ENCODE measurements at places on chromosomes 2 and 18. TPM values are rescaled to one million over a fixed set of nuclear protein-coding genes. Genes with fewer than 3 reads are reported as not detected.

The SFTPB gene
- total RNA-seq: not detected

The DNER gene
- total RNA-seq: 1.3 TPM

The BIN1 gene
- total RNA-seq: 34.3 TPM

GRCh38 chr2:149180226-149180875 lies 141.9 kb downstream of the LYPD6B start:
- DNase-seq: no peak

DNA sequence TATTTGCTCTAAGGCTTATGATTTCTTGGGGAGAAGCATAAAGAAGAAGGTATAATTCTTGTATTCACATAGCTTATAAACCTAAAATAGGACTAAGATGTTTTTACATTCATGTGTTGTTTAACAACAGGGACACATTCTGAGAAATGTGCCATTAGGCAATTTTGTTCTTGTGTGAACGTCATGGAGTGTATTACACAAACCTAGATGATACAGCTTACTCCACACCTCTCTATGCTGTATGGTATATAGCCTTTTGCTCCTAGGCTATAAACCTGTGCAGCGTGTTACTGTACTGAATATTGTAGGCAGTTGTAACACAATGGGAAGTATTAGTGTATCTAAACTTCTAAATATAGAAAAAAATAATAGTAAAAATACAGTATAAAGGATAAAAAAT lies 92.1 kb downstream of the PHLPP1 start:
- DNase-seq: no peak

The IL36A gene
- not detected for total RNA-seq

DNA sequence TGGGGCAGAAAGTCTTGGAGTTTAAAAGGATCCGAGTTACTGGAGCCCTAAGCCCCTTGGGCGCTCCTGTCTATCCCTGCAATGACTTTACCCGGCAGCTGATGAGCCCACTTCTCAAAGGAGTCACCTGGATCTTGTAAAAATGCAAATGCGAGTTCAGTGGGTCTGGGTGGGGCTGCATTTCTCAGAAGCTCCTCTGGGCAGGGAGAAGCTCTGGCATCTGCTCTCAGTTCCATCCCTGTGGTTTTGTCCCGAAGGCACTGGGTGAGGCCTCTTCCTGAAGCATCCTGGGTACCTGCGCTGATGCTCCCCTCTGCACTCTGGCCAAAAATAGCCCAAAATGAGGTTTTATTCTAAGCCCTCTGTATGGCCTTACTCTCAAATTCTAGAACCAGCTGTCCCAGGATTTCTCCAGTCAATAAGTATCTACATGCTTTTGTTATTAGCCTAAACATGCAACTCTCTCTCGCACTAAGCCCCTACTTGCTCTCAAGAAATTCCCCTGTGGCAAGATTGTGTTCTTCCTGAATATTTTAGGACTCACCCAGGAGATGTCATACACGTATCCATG lies 167.8 kb upstream of the APCDD1 start:
- no peak for DNase-seq

GRCh38 chr2:62505750-62506420 lies at the start of gene TMEM17:
Gene TMEM17 (minus strand): TSS chr2:62506195. CDS start chr2:62506129, 66 bp downstream.
- DNase-seq: peak; percentile 88

DNA sequence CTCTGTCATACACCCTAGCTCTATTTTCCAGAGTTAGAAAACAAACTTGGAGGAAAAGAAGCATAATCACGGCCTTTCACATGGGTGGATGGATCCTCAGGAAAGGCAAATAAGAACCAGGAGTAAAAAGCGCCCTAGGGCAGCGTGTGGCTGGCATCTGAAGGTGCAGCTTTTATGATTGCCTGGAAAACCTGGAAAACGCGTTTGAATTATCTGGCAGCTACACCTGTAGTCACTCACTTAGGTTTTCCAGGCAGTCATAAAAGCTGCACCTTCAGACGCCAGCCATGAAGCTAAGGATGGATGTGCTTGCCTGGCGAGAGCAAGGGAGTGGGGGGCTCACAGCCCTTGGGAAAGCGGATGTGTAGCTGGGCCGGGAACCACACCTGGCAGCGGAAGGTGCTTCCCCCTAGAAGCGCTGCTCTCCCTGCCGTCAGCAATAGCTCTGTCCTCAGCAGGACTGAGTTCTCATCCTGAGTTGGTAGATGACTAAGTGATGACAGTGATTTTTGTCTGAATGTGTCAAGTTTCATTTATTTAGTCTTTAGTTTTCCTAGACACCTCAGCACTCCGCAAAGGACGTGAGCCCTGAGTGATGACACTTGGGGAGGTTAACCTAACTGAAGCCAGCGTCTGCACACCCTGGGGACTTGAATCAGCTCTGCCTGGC lies 82.0 kb downstream of the DCDC2C start:
- no peak for DNase-seq

The NPC1 gene
- total RNA-seq: 36.5 TPM

DNA sequence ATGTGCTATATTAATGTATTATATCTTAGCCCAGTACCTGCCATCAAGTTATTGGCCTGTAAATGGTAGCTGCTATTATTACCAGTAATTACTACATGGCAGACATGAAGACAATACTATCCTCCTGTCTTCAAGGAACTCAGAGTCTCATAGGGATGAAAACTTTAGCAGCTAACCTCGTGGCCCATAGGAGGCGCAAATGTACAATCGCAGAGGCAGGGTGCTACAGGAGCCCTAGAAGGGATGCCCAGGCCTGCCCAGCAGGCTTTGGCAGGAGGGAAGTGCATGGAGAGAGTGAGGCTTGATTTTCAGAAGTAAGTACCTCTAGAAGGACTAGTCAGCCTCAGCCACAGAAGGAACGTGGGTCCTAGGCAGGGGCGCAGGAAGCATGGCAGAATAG lies 44.7 kb upstream of the KIDINS220 start:
- peak; percentile 34 for DNase-seq

The PIKFYVE gene
- 17.6 TPM for total RNA-seq

The PECR gene
- total RNA-seq: 20.2 TPM

The SH3BP4 gene
- 41.8 TPM for total RNA-seq

- no peak for DNase-seq
Measured at GRCh38 chr18:74806700-74807416, 209.2 kb downstream of the ZNF407 start.

DNA sequence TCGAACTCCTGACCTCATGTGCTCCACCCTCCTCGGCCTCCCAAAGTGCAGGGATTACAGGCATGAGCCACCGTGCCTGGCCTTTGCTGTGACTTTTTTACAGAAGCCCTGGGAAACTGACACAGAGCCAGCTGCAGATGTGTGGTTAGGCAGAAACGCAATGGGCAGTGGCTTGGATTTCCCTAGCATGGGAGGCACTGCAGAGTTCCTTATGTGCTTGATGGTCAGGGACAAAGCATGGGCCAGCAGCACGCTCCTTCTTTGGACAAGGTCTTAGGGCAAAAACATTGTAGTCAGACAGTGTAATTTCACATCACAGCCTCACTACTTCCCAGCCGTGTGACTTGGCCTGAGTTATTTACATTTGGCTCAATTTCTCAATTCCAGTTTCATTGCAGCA lies 153.9 kb downstream of the RNF144A start:
- no peak for DNase-seq

DNA sequence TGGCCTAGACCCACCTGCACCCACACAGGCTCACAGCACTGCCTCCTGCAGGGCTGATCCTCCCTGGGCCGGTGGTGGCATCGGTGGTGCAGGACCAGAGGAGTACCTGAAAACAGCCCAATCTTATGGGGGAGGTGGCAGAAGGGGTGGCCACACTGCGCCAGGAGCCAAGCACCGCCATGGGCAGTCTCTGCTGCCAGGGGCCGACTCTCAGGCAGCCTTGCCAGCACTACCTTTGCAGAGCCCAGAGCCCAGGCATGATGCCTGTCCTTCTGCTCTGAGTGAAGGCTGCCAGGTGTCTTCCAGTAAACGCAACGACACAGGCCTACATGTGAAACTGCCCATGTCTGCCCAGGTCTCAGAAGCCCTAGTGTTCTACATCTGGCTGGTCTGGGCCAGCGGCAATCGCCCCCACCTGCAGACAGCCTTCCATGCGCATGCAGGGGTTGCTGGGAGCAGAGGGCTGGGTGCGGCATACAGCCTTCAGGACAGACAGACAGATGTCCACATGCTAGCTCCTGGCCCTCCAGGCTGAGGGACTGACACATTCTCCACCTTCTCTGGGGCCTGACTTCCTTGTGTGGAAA lies 6.8 kb downstream of the HS6ST1 start:
- DNase-seq: peak; percentile 20

- no peak for DNase-seq
Measured at GRCh38 chr2:180715044-180715443, 265.4 kb upstream of the UBE2E3 start.

The GMPPA gene
- 44.8 TPM for total RNA-seq

DNA sequence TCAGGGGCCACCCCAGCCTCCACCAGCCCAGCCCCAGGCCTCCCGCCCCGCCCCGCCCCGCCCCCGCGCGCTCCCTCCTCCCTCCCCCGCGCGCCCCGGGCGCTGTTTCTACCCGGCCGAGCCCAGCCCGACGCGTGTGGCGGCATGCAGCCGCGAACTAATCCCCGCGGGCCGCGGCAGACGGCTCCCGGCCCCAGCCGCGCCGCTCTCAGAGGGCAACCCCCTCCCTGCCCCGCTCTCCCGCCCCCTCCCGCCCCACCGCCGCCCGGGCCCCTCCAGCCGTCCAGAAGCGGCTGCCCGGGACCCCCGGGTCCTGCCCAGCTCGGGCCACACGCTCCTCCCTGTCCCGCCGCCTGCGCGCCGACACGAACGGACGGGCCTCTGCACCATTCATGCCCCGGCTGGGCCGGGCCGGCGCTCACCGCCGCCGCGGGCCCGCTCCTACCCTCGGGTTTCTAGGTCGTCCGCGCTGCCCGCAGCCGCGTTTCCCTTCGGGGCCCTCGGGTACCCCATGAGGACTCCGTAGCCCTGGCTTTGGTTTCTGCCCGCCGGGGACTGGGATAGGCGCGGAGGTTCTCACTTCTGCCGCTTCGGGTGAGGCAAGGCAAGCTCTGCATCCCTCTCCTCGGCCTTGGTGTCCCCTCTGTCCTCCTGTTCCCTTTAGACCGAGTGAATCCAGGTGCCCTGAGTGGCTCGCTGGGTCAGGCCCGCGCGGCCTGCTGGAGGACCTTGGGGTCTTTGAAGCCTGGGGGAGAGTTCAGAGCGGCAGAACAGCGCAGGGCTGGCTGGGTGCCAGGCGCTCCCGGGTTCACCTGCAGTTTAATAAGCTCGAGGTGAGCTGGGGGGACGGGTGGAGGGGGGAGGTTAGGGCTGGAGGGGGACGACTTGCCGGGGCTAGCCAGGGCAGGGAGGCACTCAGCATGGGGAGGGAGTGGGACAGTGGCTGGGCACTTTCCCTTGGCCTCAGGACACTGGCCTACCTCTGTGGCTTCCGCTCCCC lies 3.1 kb downstream of the WNT10A start:
- no peak for DNase-seq

DNA sequence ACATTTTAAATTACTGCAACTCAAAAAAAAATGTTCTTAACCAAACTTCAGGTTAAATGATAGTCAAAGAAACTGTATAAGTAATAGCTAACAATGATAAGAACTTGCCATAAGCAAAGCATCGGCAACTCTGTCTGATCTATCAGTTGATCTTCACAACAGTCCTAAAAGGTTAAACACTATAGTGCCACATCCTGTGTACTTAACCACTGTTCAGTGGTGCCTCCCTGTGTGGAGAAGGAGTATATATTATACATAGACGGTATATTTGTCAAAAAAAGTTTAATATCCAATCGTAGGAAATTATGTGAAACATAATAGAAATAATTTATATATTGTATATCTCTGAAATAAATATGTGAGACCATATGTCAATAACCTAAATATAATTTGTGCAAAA lies 13.0 kb downstream of the DTNA start:
- no peak for DNase-seq

- DNase-seq: no peak
Measured at GRCh38 chr2:189157456-189157855, 22.1 kb downstream of the COL5A2 start.

DNA sequence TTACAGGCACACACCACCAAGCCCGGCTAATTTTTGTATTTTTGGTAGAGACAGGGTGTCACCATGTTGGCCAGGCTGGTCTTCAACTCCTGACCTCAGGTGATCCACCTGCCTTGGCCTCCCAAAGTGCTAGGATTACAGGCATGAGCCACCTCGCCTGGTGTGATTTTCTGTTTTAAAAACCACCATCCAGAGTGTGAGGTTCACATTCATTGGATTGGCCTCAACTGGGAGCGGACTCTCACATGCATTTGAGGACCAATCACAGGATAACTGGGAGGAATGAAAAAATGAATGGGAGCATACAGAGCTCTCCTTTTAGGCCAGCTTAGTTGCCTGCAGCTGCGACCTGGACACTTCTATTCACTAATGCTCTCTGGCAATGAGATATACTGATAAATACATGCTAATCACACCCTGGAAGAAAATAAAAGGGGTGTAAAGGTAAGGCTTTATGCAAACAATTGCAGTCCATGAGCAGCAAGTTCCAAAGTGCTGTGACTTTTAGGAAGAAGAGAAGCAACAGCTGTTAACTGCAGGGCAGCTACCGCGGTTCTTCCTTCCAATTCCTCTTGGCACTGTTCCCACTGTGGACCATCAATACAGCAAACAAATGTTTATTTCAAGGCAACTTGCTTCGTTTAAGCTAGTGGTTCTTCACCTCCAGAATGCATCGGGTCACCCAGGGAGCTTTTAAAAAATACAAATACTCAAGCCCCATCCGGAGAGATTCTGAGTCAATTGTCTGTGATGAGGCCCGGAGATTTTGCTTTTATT lies 49.5 kb upstream of the FZD5 start:
- DNase-seq: peak; percentile 47

The ZNF892 gene
- 1.9 TPM for total RNA-seq

DNA sequence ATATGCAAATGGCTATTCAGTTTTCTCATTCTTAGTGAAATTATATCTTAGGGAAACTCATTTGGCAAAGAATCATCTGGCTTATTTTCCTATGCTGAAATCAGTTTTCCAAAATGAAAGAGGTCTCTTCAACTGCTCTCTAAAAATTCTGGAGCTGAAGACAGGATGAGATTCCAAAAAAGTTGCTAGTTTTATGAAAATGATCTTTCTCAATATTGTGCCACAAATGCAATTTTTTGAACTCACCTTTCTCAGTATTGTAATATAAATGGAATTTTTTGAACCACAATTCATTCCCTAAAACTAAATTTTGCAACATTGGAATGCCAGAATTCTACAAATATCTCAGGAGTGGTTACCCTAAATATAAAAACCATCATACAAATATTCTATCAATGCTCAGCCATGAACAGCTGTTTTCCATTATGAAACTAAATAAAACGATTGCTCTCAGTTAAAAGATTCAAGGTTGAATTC lies 147.7 kb upstream of the PKDCC start:
- no peak for DNase-seq

- no peak for DNase-seq
Measured at GRCh38 chr18:58649966-58650816, 21.1 kb upstream of the MALT1 start.

DNA sequence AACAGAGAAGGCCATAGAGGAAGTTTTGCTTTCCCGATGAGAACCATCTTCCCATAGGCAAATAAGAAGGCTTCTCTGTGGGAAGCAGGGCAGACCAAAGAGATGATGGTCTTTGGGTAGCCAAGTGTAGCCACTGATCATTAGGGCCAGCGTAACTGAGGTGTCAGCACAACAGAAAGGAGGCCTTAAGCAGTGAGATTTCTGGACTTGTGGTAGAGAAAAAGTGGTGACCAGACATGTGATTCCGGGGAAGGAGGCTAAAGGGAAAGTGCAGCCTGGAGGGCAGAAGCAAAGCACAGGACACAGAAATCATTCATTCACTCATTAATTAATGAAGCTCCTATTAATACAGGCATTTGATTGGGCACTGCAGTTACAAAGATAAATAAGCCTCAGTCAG lies 15.4 kb downstream of the EVA1A start:
- no peak for DNase-seq

GRCh38 chr2:54881759-54882158 lies 158.3 kb downstream of the EML6 start:
- no peak for DNase-seq
